Muscle of back (tissue), 13 donors: ENCODE measurements at places on chromosomes 7 and 10.

GRCh38 chr7:156579566-156579965, 61.0 kb upstream of the RNF32 start:
- DNase-seq = no peak

- peak; percentile 43 for DNase-seq
Observed at GRCh38 chr10:17951868-17952371, at the start of gene SLC39A12. TSS of gene SLC39A12 (plus strand) at chr10:17951918. CDS start at chr10:17953277, 1,359 bp downstream.

GRCh38 chr7:85587785-85588184, 400.9 kb upstream of the SEMA3D start:
- no peak for DNase-seq

GRCh38 chr10:49398986-49399385, 3.1 kb upstream of the DRGX start:
- DNase-seq = no peak

DNA sequence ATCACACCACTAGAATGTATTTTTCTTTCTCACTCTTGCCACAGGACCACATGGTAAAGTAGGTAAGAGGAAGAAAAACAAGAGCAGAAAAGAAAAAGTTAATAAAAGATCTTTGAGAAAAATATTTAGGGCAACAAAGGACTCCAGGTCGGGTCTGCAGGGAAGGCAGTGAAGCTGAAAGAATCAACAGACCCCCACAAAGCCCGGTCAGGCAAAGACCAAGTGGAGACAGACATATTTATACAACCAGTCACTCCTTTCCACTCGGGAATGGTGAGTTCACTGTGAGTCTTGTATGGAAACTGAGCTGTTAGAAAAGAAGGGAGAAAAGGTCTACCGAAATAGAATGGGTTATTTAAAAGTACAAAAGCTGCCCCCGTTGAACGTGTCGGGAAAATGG, 28.0 kb downstream of the RSU1 start:
- no peak for DNase-seq

- DNase-seq = peak; percentile 39
Observed at GRCh38 chr7:67470256-67470751, 473.7 kb downstream of the TYW1 start.
